Dorsolateral prefrontal cortex (tissue), 122 donors: ENCODE measurements at places on chromosomes 5 and 9.
A peak's percentile ranks its signal among the peaks of the same experiment; 100 is the strongest.

- peak; percentile 78 for DNase-seq
These were observed 38.2 kb downstream of the ZDHHC11B start for GRCh38 chr5:746258-746761.

DNA sequence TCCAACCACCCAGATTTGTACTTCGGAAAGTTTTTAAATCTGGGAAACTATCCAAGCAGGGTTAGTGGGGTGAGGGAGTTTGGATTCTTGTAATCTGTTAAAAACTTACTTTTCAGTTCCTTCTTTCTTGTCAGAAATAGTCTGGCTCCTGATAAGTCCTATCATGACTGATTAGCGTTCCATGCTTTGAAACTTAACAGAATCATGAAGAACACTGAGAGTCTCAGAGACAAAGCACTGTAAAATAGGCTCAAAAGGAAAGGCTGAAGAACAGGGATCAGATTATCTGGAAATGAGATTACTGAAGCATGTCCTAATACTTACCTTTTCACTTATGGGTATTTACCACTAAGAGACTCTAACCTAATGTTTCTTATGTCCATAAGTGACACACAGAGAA, 242.5 kb downstream of the ARRDC3 start:
- DNase-seq = no peak

DNA sequence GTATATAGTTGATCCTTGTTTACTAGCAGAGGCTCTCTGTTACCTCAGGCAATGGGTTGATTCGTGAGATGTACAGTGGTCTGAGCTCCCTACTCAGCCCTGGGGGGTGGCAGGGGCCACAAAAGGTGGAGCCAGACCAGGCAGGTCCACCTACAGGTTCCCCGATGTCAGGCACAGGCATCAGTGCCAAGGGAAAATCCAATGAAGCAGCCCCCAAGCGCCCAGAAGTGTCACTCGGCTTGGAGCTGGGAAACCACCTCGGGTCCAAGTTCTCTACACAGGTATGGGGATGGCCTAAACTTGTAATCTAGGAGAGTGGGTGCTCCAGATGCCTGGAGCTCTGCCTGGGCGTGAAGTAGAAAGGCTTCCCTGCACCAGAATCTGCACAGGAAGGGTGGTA, 188.8 kb downstream of the KIAA0825 start:
- no peak for DNase-seq

DNA sequence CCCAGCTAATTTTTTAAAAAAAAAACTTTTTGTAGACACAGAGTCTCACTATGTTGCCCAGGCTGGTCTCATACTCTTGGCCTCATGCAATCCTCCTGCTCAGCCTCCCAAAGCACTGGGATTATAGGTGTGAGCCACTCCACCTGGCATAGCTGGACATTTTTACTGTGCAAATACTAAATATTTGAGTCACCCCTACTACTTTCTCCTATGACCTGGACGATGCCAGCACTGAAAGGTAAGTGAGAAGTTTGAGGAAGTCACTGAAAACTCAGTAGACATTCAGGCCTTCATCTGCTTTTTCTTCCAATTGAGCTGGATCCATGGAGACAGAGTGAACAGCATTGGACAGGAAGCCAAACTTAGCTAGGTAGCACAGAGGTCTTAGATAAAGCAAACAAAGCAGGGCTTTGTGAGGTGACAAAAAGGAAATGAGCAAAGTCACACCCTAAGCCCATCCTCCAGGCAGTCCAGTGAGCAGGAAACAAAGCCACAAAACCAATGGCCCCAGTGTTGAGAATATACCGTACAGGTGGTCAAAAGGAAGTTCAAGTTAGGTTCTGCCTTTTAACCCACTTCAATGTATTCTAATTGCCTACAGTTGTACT, 192.6 kb upstream of the RASA1 start:
- no peak for DNase-seq

DNA sequence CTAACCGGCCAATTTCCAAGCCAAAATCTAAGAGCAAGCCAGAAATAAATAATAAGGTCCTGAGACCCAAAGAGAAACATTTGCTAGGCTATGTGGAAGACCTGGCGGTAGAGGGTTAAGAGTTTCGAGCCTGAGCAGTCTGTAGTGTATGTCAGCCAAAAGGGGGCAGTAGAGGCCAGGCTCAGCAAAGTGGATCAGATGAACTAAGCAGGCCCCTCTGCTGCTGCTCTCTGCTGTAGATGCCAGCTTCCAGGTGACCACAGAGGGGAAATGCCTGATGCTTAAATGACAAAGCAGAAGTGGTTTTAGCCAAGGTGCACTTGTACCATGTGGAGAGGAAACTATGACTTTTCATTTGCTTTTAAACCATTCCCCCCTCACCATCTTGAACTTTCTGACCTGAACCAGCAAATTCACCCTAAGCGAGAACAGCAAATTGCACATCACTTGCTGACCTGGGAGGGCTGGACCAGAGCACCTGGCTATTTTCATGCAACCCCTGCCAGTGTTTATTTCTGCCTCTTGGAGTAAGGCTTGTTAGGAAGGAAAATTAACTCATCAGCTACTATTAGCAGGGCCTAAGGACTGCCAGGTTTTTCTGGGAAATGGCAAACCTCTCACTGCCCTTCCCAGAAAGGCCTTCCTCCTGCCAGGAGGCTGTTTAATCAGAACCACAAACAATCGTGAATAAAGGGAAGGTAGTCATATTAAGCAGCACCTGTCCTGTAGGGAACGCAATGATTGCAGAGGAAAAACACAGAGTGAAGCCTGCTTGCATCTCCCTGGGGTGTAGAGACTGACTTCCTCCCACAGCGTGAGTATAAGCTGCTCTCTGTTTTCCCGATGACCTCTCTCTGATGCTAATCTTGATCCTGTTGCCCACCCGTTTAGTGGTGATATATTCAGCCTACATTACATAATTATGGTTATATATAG, 818.2 kb downstream of the TLR4 start:
- peak; percentile 5 for DNase-seq

DNA sequence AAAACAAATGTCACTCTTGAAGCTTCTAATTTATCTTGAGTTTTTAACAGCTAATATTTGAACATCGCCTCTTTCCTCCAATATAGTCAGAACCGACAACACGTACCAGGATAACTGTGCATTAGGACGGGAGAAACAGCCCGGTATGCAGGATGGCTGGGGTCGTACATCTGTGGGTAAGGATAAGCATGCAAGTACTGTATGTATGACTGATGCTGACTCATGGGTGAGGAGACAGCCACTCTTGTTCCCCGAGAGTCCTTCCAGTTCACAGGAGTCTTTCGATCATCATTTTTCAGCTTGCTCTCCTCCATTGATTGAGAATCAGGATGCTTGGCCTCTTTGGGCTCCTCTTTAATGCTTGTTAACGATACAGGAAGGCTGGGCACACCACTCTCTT, 102.3 kb downstream of the ZNF608 start:
- no peak for DNase-seq

DNA sequence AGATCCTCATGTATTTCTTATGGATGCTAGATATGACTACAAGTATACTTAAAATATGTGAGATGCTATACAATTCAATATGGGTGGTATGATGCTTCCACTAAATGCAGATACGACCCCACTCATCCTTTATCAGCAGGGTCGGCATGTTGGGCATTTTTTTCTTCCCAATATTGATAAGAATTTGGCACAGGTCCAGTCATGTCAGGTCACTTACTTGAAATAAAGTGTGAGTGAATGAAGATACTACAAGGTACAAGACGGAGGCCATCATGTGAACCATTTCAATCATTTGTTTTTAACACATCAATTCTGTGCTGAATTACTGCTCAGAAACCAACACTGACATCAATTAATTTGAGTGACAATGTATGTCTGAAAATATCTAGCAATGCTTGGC, 146.9 kb upstream of the GNA14 start:
- DNase-seq = no peak

DNA sequence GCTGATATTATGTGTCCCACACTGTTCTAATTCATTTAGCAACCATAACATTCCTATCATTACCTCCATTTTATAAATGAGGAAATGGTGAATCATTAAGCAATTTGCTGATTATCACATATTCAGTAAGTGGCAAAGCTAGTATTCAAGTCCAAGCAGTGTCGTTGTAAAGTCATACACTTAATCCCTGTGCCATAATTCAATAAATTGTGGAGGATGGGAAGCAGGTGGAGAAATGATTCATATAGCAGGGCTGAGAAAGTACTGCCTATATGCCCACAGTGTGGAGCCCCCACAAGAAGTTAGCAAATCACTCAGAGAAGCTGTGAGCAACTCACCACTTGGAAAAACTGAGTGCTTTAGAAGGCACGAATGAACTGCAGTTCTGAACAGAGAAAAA, 691.0 kb downstream of the PTPRD start:
- no peak for DNase-seq

DNA sequence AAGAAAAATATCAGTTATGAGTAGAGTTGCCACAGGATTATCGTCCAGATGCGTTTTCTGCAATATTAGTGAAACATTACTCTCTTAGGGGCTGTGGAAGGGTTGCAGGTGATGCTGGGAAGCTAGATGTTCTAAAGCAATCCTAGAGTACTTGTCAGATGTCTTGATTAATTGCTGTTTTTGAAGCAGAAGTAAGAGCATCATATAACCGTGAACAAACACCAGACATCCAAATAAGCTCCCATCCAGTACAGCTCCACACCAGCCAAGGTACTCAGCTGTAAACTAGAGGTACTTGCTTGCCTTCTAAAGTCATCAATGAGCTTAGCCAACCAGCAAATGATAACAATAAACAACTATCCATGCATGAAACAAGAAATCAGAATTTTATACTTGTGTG, 131.1 kb downstream of the ST8SIA4 start:
- DNase-seq = no peak

- no peak for DNase-seq
These were observed 598.7 kb upstream of the SGCD start for GRCh38 chr5:155728146-155728856.

DNA sequence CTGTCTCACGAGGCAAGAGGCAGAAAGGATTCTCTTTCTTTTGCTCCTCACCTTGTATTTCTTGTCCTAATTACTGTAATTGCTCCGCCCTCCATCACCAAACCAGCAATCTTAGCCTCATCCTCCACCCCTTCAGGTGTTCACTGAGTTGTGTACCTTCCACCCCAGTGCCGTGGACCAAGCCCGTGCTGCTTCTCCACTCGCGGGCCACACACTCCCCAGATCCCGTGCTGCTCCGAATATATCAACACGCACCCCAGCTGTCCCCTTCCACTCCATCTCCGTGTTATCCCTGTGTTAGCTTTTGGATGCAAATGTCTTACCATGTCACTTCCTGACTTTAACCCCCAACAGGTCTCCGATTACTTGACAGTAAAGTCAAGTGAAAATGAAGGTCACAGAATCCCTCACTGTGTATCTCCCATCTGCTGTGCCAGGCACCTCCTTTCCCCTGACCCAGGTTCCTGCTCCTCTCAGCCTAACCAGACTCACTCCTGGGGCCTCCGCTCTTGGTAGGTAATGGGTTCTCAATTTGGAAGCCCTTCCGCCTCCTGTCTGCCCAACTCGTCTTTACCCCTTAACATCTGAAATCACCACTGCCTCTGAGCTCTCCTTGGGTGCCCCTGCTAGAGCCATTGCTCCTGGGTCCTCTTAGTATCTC, 320.2 kb downstream of the MED10 start:
- no peak for DNase-seq

- DNase-seq = no peak
These were observed 173.5 kb downstream of the GLIS3 start for GRCh38 chr9:4126184-4126865.

DNA sequence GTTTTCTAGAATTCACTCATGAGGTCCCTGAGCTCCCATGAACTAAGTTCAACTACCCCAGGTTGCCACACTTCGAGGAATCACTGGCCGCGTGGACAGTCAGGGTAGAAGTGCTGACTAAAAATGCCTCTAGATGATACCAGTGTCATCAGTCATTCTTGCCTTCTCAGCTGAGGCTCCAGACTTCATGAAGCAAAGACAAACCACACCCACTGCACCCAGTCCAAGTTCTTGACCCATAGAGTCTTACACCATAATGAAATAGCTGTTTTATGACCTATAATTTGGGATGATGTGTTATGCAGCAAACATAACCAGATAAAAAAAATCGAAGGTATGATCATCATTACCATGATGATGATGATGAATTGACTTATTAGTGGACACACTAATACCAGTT, 632.9 kb upstream of the TLE4 start:
- no peak for DNase-seq

DNA sequence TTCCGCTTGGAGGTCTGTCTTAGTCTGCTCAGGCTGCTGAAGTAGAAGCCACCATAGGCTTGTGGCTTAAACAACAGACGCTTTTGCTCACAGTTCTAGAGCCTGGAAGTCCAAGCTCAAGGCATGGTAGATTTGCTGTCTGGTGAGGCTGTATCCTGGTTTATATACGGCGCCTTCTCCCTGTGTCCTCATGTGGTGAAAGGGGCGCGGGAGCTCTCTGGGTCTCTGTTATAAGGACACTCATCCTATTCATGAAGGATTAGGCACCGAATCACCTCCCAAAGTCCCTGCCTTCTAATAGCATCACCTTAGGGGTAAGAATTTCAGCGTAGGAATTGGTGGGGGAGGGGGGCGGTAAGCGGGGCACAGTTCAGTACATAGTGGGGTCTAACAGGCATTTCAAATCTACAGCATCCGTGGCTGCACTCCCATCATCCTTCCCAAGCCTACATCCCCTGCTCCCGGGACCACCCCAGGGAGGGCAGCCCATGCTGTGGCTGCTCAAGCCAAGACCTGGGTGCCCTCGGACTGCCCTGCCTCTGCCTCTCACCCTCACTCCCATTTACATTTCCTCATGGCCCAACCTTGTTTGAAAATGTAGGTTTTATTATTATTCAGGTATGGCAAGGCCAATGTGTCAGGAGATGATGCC, 15.1 kb upstream of the LPCAT1 start:
- no peak for DNase-seq

- no peak for DNase-seq
These were observed 25.8 kb downstream of the AFAP1L1 start for GRCh38 chr5:149297340-149298025.

GRCh38 chr5:142888469-142889085, 118.4 kb downstream of the ARHGAP26 start:
- DNase-seq = no peak

GRCh38 chr9:136588663-136589464, 43.0 kb upstream of the NOTCH1 start:
- DNase-seq = no peak

- no peak for DNase-seq
These were observed 1.6 kb downstream of the ANKS6 start for GRCh38 chr9:98794802-98795201.

GRCh38 chr5:40569546-40570270, 110.0 kb upstream of the PTGER4 start:
- no peak for DNase-seq
